ENCODE measurements at places on chromosomes 6 and 20.
A peak's percentile ranks its signal among the peaks of the same experiment; 100 is the strongest.

DNA sequence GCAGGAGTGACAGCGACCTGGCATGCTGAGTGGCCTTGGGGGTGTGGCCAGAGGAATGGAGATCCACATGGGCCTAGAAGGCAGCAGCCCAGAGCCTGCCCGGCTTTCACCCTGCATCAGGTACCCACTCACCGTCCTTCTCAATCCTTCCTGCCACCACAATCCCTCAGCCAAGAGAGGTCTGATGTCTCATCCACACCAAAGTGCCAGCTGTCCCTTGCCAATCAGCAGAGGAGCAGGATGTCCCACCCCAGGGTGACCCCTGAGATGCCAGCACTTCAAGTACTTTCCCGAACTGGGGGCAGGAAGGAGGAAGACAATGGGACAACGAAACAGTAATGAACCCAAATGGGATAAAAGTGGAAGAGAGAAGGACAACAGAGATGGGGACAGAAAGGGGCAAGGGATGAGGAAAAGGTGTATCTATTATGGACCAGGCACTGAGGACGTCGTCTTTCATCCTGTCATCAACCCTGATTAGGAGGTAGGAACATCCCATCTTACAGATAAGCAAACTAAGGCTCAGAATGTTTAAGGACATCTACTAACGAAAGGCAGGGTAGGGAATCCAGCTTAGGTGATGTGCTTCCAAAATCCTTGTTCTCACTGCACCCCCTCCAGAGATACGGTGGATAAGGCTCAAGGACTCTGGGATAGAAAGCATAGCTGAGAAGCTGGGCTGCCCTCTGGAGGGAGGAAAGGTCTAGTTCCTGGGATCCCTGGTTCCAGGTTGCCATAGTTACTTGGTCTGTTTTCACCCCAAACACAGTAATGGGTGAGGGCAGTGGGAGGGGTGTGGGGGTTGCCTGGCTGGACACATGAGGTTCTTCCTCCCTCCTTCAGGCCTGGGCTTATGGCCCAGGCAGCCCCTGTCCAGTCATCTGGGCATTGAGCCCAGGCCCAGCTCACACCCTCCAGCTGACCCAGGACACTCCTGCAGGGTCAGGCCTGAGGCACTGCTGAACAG is 4.5 kb upstream of the TNXB start:
- peak; percentile 56 for DNase-seq

- DNase-seq, result no peak
These were observed 38.7 kb downstream of the MOXD1 start for GRCh38 chr6:132362442-132363185.

DNA sequence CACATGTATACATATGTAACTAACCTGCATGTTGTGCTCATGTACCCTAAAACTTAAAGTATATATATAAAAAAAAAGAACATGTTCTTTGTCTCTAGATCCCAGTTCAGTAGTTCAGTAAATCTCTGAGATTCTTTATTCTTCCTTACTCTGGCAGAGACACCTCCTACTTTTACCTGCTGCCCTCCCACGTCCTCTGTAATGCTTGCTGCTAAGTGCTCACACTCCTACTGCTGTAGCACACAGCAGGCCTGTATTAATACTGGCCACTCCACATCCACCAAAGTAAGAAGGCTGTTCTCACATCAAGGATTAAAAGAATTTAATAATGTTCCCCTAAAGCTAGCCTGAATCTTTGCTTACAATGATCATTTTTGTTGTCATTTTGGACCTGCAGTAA is 648.4 kb upstream of the EYS start:
- DNase-seq, result no peak

GRCh38 chr6:7135755-7136154 is 28.0 kb downstream of the RREB1 start:
- no peak for DNase-seq

DNA sequence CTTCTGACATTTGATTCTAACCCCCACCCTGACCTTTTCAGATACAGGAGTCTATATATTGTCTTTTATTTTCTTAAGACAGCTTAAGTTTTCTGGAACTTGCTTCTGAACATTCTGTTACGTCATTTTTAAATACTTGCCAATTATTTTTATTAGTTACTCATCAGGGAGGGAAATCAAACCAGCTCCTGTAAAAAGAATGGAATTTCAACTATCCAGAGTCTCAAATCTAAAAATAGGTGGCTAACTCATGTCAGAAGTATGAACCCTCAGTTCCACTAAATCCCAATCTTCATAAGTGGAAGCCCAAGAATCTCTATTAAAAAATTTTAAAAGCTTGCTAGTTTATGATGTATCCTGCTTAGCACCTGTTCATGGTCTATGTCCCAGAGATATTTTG is 900.0 kb downstream of the KIF16B start:
- no peak for DNase-seq

Data from neuronal stem cell (in vitro differentiated cells).